ENCODE measurements at places on chromosomes 5 and 9. TPM values are rescaled to one million over a fixed set of nuclear protein-coding genes. Genes with fewer than 3 reads are reported as not detected.

DNA sequence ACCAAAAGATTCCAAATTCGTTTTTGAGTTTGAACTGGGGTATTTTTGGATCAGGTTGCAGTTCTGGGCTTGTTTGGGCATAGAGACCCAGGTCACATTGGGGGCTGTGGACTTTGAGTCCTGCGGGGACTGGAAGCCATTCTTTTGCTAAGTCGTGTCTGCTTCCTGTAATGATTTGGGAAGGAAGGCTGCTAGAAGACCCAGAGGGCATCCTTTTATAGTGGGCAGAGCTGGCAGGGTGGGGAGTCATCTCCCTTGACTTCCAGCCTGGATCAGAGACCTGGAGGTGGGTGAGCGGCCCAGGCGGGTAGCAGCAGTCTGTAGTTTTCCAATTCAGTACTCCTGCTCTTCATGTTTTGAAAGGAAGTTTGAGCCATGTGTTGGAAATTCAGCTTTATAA, 11.3 kb downstream of the ZNF618 start:
- H3K4me3 ChIP-seq = no peak overlapping the region
- peaks cover 2% of the 10 kb centered on the region for H3K36me3 ChIP-seq
- H3K27me3 ChIP-seq = peaks cover 8% of the 10 kb centered on the region

- H3K36me3 ChIP-seq = no peaks in the 10 kb centered on the region
- no peak overlapping the region for H3K27ac ChIP-seq
- no peaks in the 10 kb centered on the region for H3K4me1 ChIP-seq
- H3K27me3 ChIP-seq = peaks cover 3% of the 10 kb centered on the region
- no peak for DNase-seq
Measured at GRCh38 chr9:136147038-136147889, 28.6 kb upstream of the TMEM250 start.

DNA sequence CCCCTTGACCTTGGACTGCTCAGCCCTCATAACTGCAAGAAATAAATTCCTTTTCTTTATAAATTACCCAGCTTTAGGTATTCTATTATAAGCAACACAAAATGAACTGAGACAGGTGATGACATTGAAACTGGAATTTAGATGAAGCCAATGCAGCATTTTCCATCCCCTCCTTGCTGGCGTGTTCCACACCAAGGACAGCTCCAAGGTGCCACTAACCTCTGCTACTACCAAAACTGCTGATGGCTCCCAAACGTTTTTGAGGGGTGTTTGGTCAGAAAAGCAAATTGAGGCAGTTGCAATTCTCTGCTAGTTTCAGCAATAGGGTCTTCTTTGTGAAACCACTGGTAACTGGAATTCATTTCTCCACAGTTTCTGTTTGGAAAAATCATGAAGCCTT, 124.8 kb downstream of the DRD1 start:
- H3K27me3 ChIP-seq = peaks cover 2% of the 10 kb centered on the region
- no peak overlapping the region for H3K4me3 ChIP-seq
- H3K27ac ChIP-seq = no peak overlapping the region
- no peaks in the 10 kb centered on the region for H3K36me3 ChIP-seq
- H3K4me1 ChIP-seq = no peaks in the 10 kb centered on the region
- no peak for DNase-seq

The STXBP1 gene
- 19.8 TPM for total RNA-seq

DNA sequence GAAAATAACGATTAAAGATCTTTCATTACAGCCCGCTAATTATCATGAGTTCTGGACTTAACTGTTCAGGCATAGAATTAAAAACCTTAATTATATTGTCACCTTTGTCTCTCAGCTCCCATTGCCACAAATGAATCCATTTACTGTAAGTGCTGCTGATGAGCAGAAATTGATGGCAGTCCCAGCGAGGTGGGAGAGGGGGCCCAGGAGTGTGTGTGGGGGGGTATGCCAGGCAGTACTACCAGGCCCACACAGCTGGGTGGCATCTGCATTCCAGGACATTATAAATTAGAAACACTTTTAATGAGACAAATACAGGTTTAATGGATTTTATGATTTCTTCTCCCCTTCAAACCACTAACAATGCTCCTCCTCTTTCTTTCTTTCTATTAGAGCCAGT, 196.0 kb downstream of the MELK start:
- H3K36me3 ChIP-seq = peaks cover 2% of the 10 kb centered on the region
- DNase-seq = no peak

DNA sequence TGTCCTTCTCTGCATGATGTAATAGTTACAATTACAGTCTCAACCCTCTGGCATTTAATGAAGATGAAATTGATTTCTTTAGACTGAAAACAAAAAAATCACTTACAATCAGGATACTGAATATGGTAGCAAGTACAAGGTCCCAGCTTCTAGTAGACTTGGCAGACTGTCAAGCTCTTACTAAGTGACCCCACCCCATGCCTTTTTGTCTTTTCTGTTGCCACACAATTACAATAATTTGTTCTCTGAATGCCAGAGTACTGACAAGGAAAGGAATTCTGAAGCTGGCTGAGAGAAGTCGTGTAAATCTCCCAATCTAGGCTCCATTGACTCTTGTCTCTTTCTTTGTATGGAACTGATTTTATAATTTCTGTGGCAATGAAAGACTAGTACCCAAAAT, 154.2 kb downstream of the TMC1 start:
- H3K36me3 ChIP-seq = no peaks in the 10 kb centered on the region
- no peak overlapping the region for H3K27ac ChIP-seq
- H3K4me1 ChIP-seq = no peaks in the 10 kb centered on the region
- H3K4me3 ChIP-seq = no peak overlapping the region
- peaks cover 12% of the 10 kb centered on the region for H3K27me3 ChIP-seq

DNA sequence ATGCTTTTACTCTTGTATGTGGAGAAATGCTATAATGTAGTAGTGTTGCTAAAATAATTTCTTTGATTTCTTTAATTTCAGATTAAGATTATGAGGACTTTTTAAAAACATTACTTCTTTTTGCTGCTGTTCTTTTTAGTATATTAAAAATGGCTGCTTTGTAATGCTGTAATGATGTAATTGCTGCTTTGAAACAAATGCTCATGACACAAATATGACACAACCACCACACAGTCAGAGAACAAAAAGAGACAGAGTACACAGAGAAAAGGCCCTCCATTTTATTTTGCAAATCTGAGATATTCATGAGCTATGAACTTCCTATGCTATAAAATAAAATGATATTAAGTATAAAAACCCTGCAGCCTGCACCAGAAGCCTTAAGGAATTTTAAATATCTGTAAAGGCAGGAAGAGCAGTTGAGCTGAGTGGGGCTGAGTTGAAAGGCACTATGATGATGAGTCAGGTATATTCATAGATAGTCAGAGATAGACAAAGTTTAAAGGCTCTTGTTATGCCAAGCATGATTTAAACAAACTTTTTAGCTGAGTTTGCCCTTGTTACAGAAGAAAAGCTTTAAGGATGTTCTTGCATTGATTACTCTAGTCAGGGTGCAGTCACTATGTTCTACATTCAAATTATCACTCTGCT, 5.1 kb upstream of the POU5F2 start:
- no peak overlapping the region for H3K4me3 ChIP-seq
- peaks cover 8% of the 10 kb centered on the region for H3K4me1 ChIP-seq
- peaks cover 10% of the 10 kb centered on the region for H3K36me3 ChIP-seq
- no peaks in the 10 kb centered on the region for H3K27me3 ChIP-seq
- no peak overlapping the region for H3K27ac ChIP-seq

Measured in activated naive CD8-positive, alpha-beta T cell treated with anti-CD3 and anti-CD28 coated beads, Interleukin-2, amount 10 ng/mL, durations not matched to agents 7 days and 5 days (primary cell).